Fibroblast of skin of back (primary cell): ENCODE measurements at places on chromosomes 3 and 15.

GRCh38 chr3:5013021-5013906, 34.0 kb downstream of the BHLHE40 start:
- DNase-seq = peak; percentile 73

GRCh38 chr3:10560060-10560861, 54.9 kb upstream of the ATP2B2 start:
- no peak for DNase-seq

- no peak for DNase-seq
These were observed 13.0 kb upstream of the TSEN2 start for GRCh38 chr3:12471241-12471640.

- DNase-seq = peak; percentile 54
These were observed 94.1 kb upstream of the GOLGA8J start for GRCh38 chr15:29988701-29989100.

- DNase-seq = no peak
These were observed 462.2 kb downstream of the GRM7 start for GRCh38 chr3:7322957-7323669.

GRCh38 chr3:177760803-177761202, 563.5 kb upstream of the TBL1XR1 start:
- DNase-seq = peak; percentile 85

- DNase-seq = no peak
These were observed 31.0 kb upstream of the DLG1 start for GRCh38 chr3:197329382-197329781.
